ENCODE measurements at places on chromosomes 7 and 10. TPM values are rescaled to one million over a fixed set of nuclear protein-coding genes. Genes with fewer than 3 reads are reported as not detected.

Gene PRSS1
- total RNA-seq = not detected

DNA sequence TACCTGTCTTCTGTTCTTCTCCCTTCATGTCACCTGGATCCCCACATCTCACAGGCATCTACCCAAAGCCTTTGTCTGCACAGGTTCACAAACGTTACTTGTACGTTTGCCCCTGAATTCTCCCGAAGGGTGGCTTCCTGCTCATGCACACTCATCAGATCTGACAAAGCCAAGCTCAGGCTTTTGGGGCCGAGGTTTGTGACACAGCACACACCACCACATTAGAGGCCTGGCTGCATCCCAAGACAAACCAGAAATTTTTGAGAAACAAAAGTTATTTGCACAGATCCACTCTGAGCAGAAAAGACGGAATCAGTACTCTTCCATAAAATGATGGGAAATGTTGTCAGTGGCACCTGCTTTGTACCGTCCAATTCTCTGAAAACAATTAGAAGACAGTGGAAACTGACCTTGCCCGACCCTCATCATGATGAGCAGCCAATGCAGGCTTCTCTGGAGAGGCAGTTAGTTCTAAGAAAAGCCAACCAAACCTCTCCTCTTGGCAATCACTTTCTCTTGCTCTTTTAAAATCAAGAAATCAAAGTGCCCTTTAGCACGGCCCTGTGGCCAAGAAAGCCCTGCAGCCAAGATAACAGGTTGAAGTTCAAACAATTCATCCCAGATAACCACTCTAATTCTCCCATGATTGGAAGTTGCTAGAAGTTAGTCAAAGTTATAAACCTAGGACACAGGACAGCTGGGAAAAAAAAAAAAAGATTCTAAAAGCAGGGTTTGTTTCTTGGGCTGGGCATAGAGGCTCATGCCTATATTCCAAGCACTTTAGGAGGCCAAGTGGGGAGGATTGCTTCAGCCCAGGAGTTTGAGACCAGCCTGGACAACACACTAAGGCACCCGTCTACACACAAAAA, 13.6 kb upstream of the SVIL start:
- DNase-seq = peak; percentile 56
- H3K4me3 ChIP-seq = peak overlapping the region; percentile 37
- H3K36me3 ChIP-seq = peaks cover 10% of the 10 kb centered on the region
- peaks cover 3% of the 10 kb centered on the region for H3K27me3 ChIP-seq
- H3K27ac ChIP-seq = no peak overlapping the region

DNA sequence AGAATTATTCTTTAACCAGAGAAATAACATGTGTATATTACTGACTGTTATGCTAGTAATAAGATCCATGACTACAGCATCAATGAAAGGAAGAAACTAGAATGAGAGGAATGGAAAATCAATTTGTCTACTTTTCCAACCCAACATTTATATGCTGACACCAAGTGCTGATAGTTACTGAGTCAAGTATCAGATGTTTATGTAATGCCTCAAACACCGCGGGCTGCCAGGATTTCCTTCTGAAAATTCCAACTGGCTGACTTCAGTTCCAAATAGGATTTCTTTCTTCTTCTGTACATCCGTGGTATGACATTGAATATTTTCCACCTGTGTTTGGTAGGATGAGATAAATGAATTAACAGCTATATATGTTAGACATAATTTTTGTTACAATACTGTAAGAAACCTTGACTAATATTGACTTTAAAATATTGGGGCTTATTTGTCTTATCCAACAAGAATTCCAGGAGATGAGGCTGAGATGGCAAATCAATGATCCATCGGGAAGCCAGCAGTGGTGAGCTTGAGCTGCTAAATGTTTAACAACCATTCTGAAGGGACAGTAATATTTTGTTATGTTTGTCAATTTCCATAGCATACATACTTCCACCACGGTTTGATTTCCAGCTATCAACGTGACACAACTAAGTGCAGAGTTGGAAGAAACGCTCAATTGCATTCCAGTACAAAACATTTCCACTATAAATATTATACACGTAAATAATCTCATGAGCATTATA, 435.2 kb upstream of the AUTS2 start:
- no peaks in the 10 kb centered on the region for H3K36me3 ChIP-seq
- H3K4me3 ChIP-seq = no peak overlapping the region
- no peaks in the 10 kb centered on the region for H3K4me1 ChIP-seq
- no peaks in the 10 kb centered on the region for H3K27me3 ChIP-seq
- no peak overlapping the region for H3K27ac ChIP-seq

Gene ALOX5
- 0.17 TPM for total RNA-seq

DNA sequence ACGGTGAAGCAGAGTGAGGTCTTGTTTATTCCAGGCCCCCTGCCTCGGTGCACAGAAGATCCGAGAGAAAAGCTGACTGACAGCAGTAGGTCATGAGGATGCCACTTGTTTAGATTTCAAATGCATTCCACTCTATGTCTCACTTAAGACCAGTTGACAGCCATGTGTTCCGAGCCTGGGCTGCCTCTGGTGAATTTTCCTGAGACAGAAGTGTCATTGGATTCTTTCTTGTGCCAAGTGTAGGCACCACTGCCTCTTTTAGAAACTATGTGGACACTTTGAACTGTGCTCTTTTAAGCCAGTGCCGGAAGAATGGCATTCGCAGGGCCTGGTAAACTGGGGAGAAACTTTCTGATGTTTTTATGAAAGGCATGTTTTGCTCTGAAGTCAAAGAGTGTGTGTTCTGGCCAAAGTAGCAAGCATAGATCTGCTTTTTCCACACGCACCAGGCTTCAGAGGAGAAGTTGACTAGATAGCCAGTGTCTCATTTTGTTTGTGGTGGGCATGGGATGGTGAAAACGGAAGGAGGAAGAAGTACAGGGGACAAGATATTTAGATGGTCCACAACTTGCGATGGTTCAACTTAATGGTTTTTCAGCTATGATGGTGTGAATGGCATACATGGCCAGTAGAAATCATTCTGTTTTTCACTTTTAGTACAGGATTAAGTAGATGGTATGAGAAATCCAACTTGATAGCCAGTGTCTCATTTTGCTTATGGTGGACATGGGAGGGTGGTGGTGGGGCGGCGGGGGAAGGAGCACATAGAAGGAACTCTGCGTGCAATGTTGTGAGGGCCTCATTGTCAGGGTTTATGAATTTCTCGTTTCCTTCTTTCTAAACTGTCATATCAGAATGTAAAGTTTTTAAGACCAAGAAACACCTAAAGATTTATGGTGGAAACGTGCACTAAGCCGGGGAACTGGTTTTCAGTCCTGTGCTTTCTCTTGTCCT, 41.5 kb downstream of the CYP17A1 start:
- no peaks in the 10 kb centered on the region for H3K27me3 ChIP-seq
- H3K36me3 ChIP-seq = peaks cover 2% of the 10 kb centered on the region
- peaks cover 37% of the 10 kb centered on the region for H3K4me1 ChIP-seq
- H3K4me3 ChIP-seq = no peak overlapping the region
